ENCODE measurements at places on chromosomes 1 and 21. TPM values are rescaled to one million over a fixed set of nuclear protein-coding genes. Genes with fewer than 3 reads are reported as not detected.

GRCh38 chr21:17491716-17492414 lies 21.0 kb upstream of the CXADR start:
- DNase-seq, result no peak
- H3K4me3 ChIP-seq, result no peak overlapping the region
- H3K4me1 ChIP-seq, result peaks cover 11% of the 10 kb centered on the region
- H3K27ac ChIP-seq, result peak overlapping the region; percentile 19
- H3K27me3 ChIP-seq, result no peaks in the 10 kb centered on the region

DNA sequence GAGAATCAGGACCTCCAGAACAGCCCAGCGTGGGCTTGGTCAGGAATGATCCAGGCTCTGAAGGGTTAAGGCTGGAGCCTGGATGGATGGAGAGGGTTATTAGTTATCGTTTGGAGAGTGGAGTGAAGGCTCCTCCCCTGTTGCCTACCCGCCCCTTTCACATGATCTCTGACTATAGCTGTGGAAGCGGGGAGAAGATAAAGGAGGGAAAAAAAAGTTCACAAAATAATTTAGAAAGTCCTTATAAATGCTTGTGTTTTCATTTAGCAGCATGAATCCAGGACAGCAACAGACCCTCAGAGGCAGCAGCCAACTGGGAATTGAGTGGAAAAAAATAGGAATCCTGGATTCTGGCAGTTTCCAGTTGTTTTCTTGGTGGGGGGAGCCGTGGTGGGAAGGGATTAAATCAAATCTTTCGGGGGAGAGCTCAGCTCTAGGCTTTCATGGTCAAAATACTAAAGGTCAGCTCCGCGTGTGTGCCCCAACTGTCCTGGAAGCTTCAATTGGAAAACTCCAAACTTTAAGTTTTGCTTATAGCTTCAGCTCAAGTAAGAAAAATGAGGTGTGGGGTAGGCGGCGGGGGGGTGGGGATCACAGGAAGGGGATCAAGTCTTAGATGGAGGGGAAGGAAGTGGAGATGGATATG lies 595 bp upstream of the DDR2 start:
- H3K27me3 ChIP-seq, result no peaks in the 10 kb centered on the region
- H3K27ac ChIP-seq, result peak overlapping the region; percentile 87
- peak overlapping the region; percentile 41 for H3K4me3 ChIP-seq
- H3K36me3 ChIP-seq, result no peaks in the 10 kb centered on the region
- no peak for DNase-seq
- peaks cover 8% of the 10 kb centered on the region for H3K4me1 ChIP-seq

DNA sequence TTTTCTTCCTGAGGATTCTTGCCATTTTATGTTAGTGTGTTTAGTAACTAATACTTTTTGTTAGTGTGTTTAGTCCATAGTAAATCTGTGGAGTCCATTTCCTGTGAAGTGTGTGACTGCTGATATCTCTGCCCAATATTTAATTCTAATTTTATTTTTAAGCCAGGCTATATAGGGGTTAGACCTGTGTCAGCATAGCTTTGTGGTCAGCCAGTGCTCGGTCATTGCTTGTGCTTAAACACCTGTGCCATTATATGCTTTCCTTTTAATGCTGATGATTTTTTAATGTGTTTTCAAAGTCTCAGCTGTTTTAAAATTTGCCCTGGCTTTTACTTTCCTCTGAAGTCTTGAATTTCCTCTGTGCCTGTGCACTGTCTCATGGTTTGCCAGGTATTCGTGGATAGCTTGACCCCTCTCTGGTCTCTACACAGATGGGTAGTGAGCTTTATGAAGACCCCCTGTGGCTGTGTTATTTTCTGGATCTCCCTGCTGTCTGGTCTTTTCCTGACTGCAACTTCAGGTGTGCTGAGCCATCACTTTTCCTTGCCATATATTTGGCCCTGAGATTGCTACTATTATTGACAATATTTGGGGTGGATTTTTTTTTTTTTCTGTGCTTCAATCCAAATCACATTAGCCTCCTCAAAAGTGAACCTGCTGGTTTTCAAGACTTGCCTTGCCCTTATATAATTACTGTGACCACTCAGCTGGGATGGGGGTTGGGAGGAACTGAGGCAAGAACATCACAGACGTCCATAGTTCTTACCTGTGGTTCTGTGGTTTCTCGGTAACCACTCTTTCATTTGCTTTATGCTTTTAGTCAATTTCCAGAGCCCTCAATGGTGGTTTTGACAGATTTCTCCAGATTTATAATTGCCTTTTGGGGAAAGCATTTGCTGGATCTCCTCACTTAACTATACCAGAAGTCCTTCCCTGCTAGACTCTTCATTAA lies 59.6 kb downstream of the RPS6KC1 start:
- DNase-seq, result no peak
- peaks cover 8% of the 10 kb centered on the region for H3K4me1 ChIP-seq
- no peak overlapping the region for H3K27ac ChIP-seq
- H3K36me3 ChIP-seq, result no peaks in the 10 kb centered on the region

LCE1D gene
- 49.6 TPM for total RNA-seq

DNA sequence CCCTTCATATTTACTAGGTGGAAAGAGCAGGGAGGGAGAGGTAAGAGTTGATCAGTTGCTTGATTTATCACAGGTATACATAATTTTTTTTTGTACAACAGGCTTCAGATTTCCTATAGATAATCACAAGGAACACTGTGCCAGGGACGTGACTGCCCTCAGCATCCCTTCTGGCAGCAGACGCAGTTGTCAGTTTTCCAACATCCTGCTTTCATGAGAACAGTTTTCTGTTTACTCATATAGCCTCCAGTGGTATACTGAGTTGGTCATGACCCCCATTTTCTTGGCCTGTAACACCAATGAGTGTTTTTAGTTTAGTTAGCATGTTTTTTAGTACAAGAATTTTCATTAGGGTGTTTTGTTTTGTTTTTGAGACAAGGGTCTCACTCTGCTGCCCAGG lies 37.9 kb upstream of the PTPRF start:
- no peak overlapping the region for H3K27ac ChIP-seq
- H3K4me1 ChIP-seq, result peaks cover 2% of the 10 kb centered on the region
- no peaks in the 10 kb centered on the region for H3K27me3 ChIP-seq

- H3K36me3 ChIP-seq, result no peaks in the 10 kb centered on the region
- no peaks in the 10 kb centered on the region for H3K4me1 ChIP-seq
- no peak for DNase-seq
- no peaks in the 10 kb centered on the region for H3K27me3 ChIP-seq
Measured at GRCh38 chr21:29508301-29508700, 209.6 kb downstream of the BACH1 start.

BARHL2 gene
- not detected for total RNA-seq

ODR4 gene
- 12.8 TPM for total RNA-seq

DNA sequence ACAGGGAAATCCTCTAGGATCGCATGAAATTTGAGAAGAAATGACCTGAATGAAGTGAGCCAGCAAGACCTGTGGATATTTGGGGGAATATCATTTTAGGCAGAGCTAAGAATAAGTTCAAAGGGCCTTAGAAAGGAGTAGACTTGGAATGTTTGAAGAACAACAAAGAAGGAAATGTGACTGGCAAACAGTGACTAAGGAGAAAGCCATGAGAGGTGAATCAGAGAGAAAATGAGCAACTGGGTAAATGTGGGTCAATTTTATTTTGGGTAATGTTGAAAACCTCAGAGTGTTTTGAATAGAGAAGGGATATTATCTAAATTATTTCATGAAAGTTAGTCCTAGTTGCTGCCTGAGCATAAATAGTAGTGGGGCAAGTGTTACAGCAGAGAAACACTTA lies 672.8 kb downstream of the LMO4 start:
- H3K4me1 ChIP-seq, result no peaks in the 10 kb centered on the region
- no peak overlapping the region for H3K27ac ChIP-seq
- H3K27me3 ChIP-seq, result no peaks in the 10 kb centered on the region
- no peaks in the 10 kb centered on the region for H3K36me3 ChIP-seq
- DNase-seq, result no peak

DNA sequence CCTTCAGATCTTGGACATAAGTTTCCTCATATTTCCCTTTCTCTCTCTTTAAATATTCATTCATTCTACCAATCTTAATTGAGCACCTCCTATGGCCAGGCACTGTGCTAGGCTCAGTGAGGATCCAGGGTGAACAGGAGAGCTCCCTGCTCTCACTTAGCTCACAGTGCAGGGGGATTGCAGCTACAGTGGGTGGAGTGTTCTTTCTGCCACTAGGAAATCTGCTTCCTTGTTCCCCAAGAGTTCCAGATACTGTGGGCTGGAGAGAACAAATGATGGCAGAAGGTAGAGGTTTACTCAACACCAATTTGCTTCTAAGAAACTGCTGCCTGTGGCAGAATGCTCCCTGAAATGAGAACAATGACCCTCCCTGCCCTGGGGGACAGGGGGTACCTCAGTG lies 5.1 kb upstream of the FABP3 start:
- H3K4me1 ChIP-seq, result peaks cover 18% of the 10 kb centered on the region
- no peaks in the 10 kb centered on the region for H3K36me3 ChIP-seq
- H3K4me3 ChIP-seq, result no peak overlapping the region
- H3K27me3 ChIP-seq, result no peaks in the 10 kb centered on the region
- no peak overlapping the region for H3K27ac ChIP-seq

CELF3 gene
- total RNA-seq, result not detected

DNA sequence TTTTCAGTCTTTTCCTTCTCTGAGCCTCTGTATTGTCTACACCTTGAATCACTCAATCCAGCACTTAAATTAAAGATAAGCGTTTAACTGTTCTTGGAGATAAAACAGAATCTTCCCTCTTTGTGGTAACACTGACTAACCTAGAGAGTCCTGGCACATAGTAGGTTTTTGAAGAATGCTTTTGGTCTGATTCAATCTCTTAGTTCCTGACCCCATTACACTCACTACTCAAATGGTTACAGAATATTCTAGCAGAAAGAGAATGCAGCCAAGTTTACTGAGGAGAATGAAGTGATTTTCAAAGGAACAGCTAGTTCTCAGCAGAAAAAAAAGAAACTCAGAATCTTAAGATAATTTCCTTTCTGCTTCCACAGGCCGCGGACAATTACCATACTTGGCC lies 309.2 kb upstream of the PRMT6 start:
- DNase-seq, result no peak
- H3K27me3 ChIP-seq, result no peaks in the 10 kb centered on the region
- no peaks in the 10 kb centered on the region for H3K36me3 ChIP-seq
- H3K4me3 ChIP-seq, result no peak overlapping the region
- no peaks in the 10 kb centered on the region for H3K4me1 ChIP-seq
